MV-4-11 (cell line): ENCODE measurements at places on chromosomes 12 and 14.

DNA sequence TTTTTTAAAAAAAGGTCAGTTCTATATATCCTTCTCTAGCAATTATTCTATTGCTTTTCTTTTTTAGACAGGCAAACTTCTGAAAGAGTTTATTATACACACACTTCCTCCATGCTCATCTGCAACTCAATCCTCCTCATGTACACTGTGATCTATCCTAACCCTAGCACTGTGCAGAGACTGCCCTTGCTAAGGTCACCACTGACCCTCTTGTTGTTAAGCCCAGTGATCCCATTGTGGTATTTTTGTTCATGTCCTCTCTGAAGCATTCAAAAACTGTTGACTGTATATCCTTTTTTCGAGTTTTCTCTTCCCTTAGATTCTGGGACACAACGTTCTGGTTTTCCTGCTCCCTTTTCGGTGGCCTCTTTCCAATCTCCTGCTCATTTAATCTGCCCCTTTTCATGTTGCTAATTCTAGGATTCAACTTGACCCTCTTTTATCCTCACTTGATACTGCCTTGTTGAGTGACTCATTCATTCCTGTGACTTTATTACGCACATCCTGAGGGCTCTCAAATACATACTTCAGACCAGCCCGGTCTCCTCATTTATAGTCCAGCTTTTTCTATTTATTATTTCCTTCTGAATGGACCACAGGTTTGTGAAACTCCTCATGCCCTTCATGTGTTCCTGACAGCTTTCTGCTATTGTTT, 53.9 kb upstream of the PTPRB start:
- no peak for DNase-seq

- DNase-seq = no peak
Observed at GRCh38 chr12:21276826-21277225, 57.9 kb downstream of the SLCO1A2 start.

DNA sequence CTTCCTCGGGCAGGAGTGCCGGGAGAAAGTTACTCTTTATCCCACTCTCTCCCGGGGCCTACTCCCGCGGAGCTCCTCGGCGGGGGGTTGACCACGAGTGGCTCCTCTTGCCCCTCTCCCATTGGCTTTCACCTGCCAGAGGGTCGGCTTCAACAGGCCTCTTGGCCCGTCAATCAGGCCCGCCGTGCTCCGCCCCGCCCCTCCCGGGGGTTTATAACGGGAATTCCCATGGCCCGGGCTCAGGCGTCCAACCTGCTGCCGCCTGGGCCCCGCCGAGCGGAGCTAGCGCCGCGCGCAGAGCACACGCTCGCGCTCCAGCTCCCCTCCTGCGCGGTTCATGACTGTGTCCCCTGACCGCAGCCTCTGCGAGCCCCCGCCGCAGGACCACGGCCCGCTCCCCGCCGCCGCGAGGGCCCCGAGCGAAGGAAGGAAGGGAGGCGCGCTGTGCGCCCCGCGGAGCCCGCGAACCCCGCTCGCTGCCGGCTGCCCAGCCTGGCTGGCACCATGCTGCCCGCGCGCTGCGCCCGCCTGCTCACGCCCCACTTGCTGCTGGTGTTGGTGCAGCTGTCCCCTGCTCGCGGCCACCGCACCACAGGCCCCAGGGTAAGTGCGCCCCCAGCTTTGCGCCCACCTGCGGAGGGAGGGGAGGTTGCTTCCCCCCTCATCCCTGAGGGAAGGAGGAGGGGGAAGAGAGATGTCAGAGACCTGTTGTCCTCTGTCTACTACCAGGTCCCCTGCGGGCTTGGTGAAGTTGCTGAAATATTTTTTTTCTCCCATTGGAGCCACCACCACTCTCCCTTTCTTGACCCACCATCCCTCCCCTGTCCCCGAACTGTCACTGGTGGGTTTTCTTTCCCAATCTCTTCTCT, at the start of gene SMOC1:
TSS of gene SMOC1 (plus strand) at position 242 of the 869 bp plus-strand sequence. CDS start at position 505, 263 bp downstream.
- DNase-seq = no peak

- no peak for DNase-seq
Observed at GRCh38 chr12:99618657-99619056, 28.9 kb upstream of the GARIN6 start.

- DNase-seq = no peak
Observed at GRCh38 chr12:12278899-12279298, 12.1 kb upstream of the LRP6 start.

DNA sequence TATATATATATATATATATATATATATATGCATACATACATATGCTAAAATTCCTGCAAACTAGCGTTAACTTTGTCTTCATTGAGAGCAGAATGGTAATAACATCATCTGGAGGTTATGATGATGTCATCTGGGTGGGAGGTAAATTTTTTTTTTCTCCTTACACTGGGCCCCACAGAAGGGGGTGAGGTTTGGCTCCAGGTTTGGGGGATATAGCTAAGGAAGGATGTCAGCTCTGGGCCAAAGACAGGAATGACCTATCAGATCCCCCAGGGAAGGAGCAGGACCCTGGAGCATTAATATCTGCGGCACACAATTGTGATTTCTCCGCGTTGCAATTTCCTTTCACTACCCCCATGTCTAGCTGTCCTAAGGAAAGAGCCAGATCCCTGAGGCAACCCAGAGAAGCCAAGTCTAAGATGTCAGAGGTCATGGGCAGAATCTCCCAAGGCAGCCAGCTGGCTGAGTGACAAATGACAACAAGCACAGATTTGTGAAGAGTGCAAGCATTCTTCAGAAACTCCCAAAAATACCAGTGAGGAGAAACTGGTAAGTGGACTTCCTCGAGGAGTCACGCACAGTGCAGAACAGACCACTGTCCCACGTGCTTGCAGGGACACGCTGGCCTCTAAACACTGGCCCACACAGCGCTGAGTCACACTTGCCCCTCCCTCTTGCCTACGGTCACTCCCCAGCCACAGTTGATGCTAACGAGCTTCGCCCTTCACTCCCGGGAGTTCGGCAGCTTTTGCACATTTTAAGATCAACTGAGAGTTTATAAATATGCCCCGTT, 9.9 kb downstream of the UBC start:
- peak; percentile 71 for DNase-seq

DNA sequence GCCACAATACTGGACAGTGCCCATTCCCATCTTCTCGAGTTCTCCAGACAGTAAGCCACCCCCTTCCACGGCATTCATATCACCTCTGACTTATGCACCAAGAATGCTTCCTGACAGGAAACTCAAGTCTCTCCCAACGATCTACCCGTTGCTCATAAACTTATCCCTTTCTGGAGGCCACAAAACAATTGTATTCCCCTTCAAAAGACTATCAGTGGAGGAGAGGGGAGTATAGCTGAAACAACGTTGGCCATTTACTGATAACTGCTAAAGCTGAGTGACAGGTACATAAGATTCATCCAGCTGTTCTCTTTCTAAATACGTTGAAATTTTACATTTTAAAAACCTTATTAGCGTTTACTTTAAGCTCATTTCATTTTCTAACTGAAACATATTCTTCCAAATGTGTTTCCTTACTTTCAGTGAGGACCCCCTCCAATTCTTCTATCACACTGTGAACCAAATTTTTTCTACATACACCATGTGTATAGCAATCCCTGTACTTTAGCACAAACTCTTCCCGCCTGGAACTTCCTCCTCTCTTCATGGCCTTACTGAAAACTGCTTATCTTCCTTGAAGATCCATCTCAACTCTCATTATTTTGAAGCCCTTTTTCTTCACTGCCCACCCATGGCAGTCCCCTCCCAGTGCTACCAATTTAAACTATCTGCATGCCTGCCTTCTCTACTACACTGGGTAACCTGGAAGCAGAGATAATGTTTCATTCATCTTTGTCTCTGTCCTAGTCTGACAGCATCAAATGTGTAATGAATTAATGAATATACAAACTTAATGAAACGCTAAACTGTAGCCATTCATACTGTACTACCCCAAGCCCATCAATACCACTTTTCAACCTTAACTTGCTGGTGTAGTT, 28.8 kb downstream of the ATXN2 start:
- DNase-seq = no peak

GRCh38 chr14:45068396-45068795, 15.5 kb upstream of the PRPF39 start:
- no peak for DNase-seq

- DNase-seq = no peak
Observed at GRCh38 chr14:67313153-67313552, 46.5 kb downstream of the ATP6V1D start.

GRCh38 chr14:34981743-34982420, 910 bp upstream of the SRP54 start:
- DNase-seq = peak; percentile 56

GRCh38 chr14:55689981-55690871, 110.2 kb downstream of the KTN1 start:
- no peak for DNase-seq

DNA sequence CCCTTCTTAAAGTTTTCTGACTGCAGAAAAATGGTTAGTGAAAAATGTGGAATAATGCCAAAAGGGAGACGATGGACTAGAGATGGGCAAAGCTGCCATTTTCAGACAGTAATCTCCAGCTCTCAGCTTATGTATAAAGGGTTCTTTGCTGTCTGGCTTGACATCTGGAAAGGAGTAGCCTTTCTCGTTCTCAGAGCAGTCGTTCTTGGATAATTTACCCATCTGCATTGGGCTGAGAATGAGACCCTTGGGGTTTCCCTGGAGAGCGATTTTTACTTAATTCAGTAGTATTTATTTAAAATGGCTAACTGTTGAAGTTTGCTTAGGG, 1.2 kb downstream of the NUDT4 start:
- no peak for DNase-seq

GRCh38 chr12:92297932-92298696, 152.5 kb upstream of the BTG1 start:
- DNase-seq = peak; percentile 83
